ENCODE measurements at places on chromosomes 2 and 18. TPM values are rescaled to one million over a fixed set of nuclear protein-coding genes. Genes with fewer than 3 reads are reported as not detected.

RGPD4 gene
- total RNA-seq: 0.37 TPM

IL1RL2 gene
- 0.46 TPM for total RNA-seq

CCDC68 gene
- total RNA-seq: 4.7 TPM

EMILIN1 gene
- 178 TPM for total RNA-seq

FASTKD2 gene
- 21.6 TPM for total RNA-seq

PAPOLG gene
- total RNA-seq: 9.3 TPM

IL36A gene
- not detected for total RNA-seq

RAB27B gene
- 0.33 TPM for total RNA-seq

TANC1 gene
- 35.1 TPM for total RNA-seq

ANKMY1 gene
- total RNA-seq: 12.9 TPM

LOXHD1 gene
- 0.38 TPM for total RNA-seq

GNAL gene
- total RNA-seq: 16.9 TPM

SGO2 gene
- 2.3 TPM for total RNA-seq

PROM2 gene
- total RNA-seq: 2.2 TPM

ARHGEF33 gene
- total RNA-seq: 0.48 TPM

BOLL gene
- not detected for total RNA-seq

CREG2 gene
- total RNA-seq: not detected

ERFE gene
- 0.79 TPM for total RNA-seq

SCN7A gene
- total RNA-seq: 3.8 TPM

NPAS2 gene
- 30.1 TPM for total RNA-seq

VWC2L gene
- total RNA-seq: not detected

ATP9B gene
- total RNA-seq: 28.3 TPM

GRB14 gene
- total RNA-seq: 8.0 TPM

HRH4 gene
- not detected for total RNA-seq

NYAP2 gene
- total RNA-seq: not detected

TNFRSF11A gene
- total RNA-seq: 11.1 TPM

NR4A2 gene
- total RNA-seq: 15.5 TPM

HOXD4 gene
- total RNA-seq: 9.9 TPM

UGT1A8 gene
- not detected for total RNA-seq

LIMS4 gene
- 2.4 TPM for total RNA-seq

ALPG gene
- total RNA-seq: not detected

KCNIP3 gene
- total RNA-seq: 17.9 TPM

Measured in posterior vena cava (tissue), 2 donors.